ENCODE measurements at places on chromosomes 2 and 18. TPM values are rescaled to one million over a fixed set of nuclear protein-coding genes. Genes with fewer than 3 reads are reported as not detected.

Gene FBXO36
- 0.11 TPM for total RNA-seq

Gene CNOT11
- 39.5 TPM for total RNA-seq

Gene MC5R
- not detected for total RNA-seq

Gene RPRM
- total RNA-seq = not detected

Gene RESP18
- not detected for total RNA-seq

Gene VWA3B
- total RNA-seq = not detected

Gene DRC1
- not detected for total RNA-seq

Gene CHPF
- total RNA-seq = 44.5 TPM

Gene HAT1
- total RNA-seq = 56.8 TPM

Gene METTL4
- total RNA-seq = 6.4 TPM

Gene CD226
- 6.4 TPM for total RNA-seq

Gene IL1RN
- total RNA-seq = not detected

Gene ERFE
- total RNA-seq = 2.8 TPM

Gene SSB
- 129 TPM for total RNA-seq

Gene G6PC2
- total RNA-seq = not detected

Gene LPIN1
- total RNA-seq = 4.9 TPM

Gene ZBTB7C
- total RNA-seq = not detected

Gene ST6GAL2
- 0.82 TPM for total RNA-seq

Gene ENOSF1
- 54.6 TPM for total RNA-seq

Gene SP140
- total RNA-seq = 24.2 TPM

Gene SIX2
- not detected for total RNA-seq

Gene LHCGR
- total RNA-seq = not detected

Gene CPLX4
- not detected for total RNA-seq

Gene IL1A
- 0.15 TPM for total RNA-seq

Gene GPR45
- not detected for total RNA-seq

Gene RAX
- total RNA-seq = not detected

Gene STARD6
- total RNA-seq = not detected
